ACHN (cell line): ENCODE measurements at places on chromosomes 4 and X.
A peak's percentile ranks its signal among the peaks of the same experiment; 100 is the strongest.

GRCh38 chr4:10879411-10880110, 195.0 kb upstream of the CLNK start:
- DNase-seq = no peak

DNA sequence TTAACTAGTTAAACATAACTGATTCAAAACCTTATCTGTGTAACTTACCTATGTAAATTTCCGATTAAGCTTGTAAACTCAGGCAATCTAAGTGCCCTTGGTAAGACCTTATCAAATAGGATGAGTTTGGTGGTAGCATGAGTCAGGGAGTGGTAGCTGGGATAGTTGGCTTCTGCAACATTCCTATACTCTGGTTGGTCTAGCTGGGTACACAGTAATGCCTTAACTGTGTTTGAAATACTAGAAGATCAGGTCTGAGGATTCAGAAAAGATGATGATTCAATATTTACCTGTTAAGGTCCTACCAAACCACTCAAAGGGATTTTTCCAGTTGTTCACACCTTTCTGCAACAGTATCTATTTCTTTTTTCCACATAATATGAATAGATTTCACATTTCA, 5.3 kb downstream of the YIPF7 start:
- DNase-seq = no peak

GRCh38 chr4:87819281-87819919, 13.4 kb upstream of the MEPE start:
- peak; percentile 41 for DNase-seq

- DNase-seq = no peak
Measured at GRCh38 chrX:71577682-71578081, 555 bp upstream of the GCNA start.

DNA sequence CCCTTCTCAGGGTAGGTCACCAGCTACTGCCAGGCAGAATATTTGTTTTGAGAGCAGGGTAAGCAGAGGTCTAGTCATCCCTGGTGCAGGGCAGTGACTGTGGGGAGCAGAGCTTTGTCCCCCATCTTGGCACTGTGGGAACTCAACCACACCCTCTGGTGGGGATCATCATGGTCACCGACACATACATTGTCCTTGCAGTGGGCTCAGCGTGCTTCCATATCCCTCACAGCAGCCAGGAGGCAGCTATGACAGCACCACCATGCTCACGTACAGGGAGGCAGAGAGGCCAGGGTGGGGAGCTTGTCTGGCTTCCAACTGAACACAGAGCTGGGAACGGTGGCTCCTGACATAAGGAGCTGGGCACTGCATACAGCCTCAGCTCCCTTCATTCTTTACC, 102.3 kb downstream of the ENPP6 start:
- DNase-seq = no peak

DNA sequence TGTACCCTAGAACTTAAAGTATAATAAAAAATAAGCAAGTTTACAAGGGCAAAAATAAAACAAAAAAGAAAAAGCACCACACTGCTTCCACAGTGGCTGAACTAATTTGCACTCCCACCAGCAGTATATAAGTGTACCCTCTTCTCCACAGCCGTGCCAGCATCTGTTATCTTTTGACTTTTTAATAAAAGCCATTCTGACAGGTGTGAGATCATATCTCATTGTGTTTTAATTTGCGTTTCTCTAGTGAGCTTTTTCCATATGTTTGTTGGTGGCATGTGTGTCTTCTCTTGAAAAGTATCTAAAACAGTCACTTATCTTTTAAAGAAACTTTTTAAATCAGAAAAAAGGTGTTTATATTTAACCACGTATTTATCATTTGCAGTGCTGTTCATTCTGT, 71.3 kb downstream of the NFKB1 start:
- no peak for DNase-seq

- DNase-seq = no peak
Measured at GRCh38 chr4:106323119-106323518, 6.8 kb downstream of the AIMP1 start.

DNA sequence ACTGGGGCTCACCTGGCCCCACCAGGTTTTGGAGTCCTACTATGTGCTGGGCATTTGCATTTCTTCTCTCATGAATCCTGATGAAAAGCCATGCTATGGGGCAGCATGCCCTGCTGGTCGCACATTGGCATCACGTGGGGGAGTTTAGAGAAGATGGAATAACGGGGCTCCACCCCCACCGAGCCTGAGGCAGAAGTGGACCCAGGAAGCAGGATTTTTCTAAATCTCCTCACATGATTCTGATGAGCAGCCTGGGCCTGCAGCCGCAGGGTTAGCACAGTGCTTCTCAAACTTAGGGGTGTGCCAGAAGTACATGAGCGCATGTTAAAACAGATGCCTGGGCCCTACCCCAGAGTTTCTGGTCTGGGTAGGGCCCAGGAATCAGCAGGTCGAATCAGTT, 4.6 kb upstream of the SORCS2 start:
- no peak for DNase-seq

DNA sequence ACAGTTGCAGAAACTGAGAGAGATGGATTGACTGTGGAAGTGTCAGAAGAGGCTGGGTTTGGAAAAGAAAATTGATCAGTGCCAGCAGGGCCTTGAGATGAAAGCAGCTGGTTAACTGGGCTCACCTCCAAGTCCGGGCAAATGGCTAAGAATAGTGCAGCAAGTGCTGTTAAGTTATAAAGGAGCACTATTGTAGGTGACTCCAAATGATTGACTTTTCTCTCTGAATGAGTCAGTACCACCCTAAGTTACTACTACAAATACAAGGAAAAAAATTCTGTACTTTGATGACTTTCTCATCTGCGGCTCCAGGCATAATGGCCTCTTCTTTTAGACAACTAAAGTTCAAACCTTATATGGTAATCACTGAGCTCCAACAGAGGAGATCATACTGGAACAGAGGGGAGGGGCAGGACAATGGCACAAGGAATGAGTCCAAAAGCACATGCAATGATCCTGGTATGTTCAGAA, 733.4 kb upstream of the INTU start:
- DNase-seq = no peak

DNA sequence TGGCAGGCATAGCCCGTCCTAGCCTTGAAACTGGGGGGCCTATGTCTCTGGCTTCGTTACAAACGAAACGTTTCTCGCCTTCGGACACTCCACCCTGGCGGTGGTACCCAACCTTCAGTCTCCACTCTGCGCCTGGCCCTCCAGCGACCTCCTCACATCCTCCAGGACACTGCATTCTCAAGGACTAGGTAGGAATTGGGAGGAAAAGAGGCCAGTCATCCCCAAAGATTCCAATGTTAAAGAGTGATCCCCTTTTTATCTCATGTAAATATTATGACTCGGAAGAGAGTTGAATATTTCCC, 2.1 kb upstream of the NKX6-1 start:
- DNase-seq = no peak

GRCh38 chrX:46687619-46688018, 71.3 kb downstream of the SLC9A7 start:
- no peak for DNase-seq

- DNase-seq = no peak
Measured at GRCh38 chr4:174635732-174636131, 113.4 kb upstream of the HPGD start.

DNA sequence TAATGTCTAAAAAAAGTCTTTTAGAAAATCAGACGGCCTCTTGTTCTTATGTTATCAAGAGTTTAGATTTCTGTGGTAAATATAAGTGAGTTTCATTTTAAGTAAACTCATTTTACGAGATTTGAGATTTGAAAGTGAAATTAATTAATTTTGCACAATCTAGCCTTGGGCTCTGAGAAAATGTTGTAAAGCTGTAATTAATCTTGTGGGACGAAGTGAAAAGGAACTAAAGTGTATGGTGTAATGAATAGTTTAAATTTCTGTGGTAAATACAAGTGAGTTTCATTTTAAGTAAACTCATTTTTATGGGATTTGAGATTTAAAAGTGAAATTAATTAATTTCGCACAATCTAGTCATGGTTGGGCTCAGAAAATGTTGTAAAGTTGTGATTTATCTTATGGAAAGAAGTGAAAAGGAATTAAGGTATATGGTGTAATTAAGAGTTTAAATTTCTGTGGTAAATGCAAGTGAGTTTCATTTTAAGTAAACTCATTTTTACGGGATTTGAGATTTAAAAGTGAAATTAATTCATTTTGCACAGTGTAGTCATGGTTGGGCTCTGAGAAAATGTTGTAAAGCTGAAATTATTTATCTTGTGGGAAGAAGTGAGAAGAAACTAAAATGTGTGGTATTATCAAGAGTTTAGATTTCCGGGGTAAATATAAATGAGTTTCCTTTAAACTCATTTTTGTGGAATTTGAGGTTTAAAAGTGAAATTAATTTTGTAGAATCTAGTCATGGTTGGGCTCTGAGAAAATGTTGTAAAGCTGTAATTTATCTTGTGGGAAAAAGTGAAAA, 1.6 kb downstream of the SCML1 start:
- DNase-seq = peak; percentile 4

- DNase-seq = no peak
Measured at GRCh38 chr4:111991163-111991562, 154.1 kb upstream of the FAM241A start.

GRCh38 chr4:151166636-151167035, 67.2 kb downstream of the RPS3A start:
- DNase-seq = no peak

- DNase-seq = no peak
Measured at GRCh38 chr4:104490096-104490769, 4.5 kb downstream of the CXXC4 start.

DNA sequence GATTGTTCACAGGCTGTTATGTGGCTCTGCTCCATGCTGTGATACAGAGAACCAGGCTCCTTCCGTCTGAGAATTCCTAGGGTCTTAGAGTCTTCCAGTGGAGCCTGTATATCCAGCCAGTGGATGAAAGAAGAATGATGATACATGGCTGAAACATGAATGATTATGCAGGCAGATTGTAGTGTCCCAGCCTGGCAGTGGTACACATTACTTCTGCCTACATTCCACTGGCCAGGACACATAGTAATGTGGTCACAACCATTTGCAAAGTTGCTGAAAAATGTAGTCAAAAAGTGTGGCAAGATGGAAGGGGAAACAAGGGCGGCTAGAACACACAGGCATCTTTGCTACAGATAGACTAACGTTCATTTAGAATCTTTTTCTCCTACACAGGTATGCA, 4.5 kb upstream of the GBA3 start:
- DNase-seq = no peak

- DNase-seq = peak; percentile 15
Measured at GRCh38 chrX:55908661-55909212, 191.2 kb downstream of the RRAGB start.

DNA sequence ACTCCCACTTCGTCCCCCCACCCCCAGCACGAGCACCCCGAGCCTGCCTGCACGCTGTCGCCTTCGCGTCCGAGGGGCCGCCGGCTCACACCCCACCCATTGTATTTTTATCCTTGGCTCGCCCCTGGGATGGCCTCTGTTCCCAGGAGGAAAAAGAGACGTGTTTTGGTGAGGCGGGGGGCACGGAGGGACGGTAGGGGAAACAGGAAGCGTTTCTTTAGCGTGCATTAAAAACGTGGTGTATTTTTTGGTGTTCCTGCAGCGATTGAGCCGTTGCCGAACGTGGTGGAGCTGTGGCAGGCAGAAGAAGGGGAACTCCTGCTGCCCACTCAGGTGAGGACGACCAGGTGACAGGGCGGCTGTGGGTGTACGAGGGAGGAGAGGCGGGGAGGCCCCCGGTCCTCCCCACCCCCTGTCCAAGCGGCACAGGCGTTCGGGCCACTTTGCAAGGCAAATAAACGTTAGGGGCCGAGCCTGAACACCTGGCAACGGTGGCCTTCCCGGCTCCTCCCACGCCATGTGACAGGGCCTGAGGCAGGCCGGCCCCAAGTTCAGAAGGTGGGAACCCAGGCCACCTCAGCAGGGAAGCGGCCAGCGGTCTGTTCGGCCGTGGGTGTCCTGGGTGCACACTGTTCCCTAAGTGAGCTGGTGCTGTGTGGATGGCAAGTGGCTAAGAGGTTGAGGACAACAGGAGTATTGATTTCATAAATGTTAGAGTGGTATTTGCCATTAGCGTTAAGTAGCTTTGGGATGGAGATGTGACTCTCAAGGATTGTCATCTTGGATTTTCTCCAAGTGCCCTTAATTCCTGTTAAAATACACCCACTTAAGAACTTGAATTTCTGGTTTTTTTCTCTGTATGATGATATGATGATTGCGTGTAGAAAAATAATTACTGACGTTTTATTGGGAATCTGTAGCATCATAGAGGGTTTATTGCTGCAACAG, 1.1 kb downstream of the TMEM131L start:
- peak; percentile 15 for DNase-seq

GRCh38 chr4:38413524-38414341, 250.3 kb upstream of the KLF3 start:
- no peak for DNase-seq

GRCh38 chrX:131821945-131822622, 201.0 kb upstream of the STK26 start:
- DNase-seq = no peak

DNA sequence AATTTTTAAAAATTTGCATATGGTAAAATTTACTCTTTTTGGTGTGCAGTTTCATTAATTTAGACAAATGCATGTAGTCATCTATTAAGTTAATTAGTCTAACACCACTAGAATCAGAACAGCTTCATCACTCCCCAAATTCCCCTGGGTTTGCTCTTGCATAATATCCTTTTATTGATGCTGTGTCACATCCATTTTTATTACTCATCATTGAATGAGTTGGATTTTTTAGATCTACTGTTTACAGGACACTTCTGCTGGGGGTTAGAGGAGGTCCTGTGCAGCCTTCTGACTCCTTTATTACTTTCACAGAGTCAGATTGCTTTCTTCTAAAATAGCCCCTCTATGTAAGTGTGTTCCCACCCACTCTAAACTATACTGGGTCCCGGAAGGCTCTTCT, 65.9 kb downstream of the MTHFD2L start:
- no peak for DNase-seq

- DNase-seq = no peak
Measured at GRCh38 chr4:140675599-140676231, 80.5 kb downstream of the TBC1D9 start.

- DNase-seq = no peak
Measured at GRCh38 chrX:49316085-49316484, 5.8 kb upstream of the GAGE12J start.

DNA sequence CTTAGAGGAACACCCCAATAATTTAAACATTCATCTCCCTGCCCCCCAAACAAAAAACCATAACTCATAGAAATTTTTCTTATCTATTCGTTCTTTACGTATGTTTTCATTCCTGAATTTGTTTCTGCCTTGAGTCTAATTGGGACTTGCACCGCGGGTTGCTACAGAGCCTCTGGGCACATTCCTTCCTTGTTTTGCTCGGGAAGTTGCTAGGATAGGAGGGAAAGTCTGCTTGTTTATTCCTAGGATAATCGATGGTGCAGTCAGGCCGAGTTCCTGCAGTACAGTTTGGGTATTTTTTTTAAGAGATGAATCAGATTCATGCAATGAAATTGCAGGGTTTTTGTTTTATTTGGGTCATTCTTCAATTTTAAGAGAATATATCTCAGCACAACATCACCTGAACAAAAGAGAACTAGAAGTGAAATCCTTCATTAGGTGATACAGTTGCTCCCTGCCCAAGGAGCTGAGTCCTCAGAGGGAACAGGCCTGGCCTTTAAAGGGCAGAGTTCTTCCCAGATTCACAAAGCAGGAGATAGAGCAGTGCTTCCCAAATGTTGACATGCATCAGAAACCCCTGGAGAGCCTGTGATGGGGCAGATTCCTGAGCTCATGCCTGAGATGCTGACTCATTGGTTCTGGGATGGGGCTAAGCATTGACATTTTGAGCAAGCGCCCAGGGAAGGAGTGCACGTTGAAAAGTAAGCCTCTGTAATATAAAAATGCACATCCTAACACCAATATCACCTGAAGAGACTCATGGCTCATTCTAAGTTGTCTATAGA, 114.9 kb upstream of the FAM9B start:
- DNase-seq = peak; percentile 74

GRCh38 chr4:173661001-173661400, 131.0 kb upstream of the HAND2 start:
- DNase-seq = no peak

- peak; percentile 64 for DNase-seq
Measured at GRCh38 chr4:16250661-16251365, 24.5 kb upstream of the TAPT1 start.
